Peyer's patch (tissue), 4 donors: ENCODE measurements at places on chromosomes 1 and 21.

DNA sequence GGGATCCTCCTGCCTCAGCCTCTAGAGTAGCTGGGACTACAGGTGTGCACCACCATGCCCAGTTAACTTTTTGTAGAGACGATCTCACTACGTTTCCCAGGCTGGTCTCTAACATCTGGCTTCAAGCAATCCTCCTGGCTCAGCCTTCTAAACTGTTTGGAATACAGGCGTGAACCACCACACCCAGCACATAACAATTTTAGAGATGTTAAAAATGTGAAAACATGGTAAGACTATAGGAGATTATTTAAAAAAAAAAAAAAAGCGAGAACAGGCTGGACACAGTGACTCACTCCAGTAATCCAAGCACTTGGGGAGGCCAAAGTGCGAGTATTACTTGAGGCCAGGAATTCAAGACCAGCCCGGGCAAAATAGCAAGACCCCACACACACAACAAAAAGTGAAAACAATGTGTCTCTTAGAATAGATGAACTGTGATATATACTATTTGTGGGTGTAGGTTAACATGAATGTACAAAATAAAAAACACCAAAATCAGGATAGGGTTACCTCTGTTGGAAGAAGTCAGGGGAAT, 19.6 kb downstream of the CCDC18 start:
- no peak for DNase-seq

GRCh38 chr1:116556289-116557006, 14.4 kb downstream of the CD58 start:
- peak; percentile 87 for DNase-seq

DNA sequence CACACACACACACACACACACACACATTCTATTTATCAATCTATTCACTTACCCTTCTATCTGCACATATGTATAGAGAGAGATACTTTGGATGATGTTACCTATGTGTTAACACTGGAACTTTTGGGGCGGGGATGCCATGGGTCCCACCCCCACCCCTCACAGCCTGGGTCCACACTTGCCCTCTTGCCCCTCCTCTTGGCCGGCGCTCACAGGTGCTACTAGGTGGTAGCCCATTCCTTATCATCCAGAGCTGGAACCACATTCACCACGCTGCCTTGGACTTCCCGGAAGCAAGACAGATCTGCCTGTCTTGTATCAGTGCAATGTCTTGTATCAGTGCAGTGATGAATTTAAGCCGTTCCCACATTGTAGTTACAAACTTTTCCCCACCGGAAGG, 85.1 kb downstream of the LBR start:
- no peak for DNase-seq

- DNase-seq = no peak
Measured at GRCh38 chr21:42056468-42056867, 14.6 kb upstream of the UMODL1 start.

GRCh38 chr1:206068314-206068713, 15.3 kb downstream of the RHEX start:
- DNase-seq = no peak
